ENCODE measurements at places on chromosomes 6 and 20.

DNA sequence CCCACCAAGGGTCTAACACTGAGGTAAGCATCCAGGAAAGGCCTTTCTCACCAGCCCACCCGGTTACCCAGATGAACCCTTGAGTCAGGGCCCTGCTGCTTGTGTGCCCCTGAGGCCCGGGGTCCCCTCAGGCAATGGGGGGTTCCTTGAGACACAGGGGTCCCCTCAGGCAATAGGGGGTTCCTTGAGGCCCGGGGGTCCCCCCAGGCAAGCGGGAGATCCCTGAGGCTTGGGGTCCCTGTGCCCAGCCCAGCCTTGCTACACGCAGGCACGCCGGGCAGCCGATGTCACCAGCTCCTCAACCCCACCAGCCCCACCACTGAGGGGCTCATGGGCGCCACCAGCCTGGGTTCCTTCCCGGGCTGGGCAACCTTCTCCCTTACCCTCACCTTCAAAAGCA lies 247.2 kb downstream of the TTLL2 start:
- DNase-seq, result no peak

GRCh38 chr6:143615785-143616184 lies 62.0 kb upstream of the PHACTR2 start:
- no peak for DNase-seq

- DNase-seq, result no peak
Observed at GRCh38 chr6:160055813-160056212, 65.8 kb upstream of the SLC22A1 start.

DNA sequence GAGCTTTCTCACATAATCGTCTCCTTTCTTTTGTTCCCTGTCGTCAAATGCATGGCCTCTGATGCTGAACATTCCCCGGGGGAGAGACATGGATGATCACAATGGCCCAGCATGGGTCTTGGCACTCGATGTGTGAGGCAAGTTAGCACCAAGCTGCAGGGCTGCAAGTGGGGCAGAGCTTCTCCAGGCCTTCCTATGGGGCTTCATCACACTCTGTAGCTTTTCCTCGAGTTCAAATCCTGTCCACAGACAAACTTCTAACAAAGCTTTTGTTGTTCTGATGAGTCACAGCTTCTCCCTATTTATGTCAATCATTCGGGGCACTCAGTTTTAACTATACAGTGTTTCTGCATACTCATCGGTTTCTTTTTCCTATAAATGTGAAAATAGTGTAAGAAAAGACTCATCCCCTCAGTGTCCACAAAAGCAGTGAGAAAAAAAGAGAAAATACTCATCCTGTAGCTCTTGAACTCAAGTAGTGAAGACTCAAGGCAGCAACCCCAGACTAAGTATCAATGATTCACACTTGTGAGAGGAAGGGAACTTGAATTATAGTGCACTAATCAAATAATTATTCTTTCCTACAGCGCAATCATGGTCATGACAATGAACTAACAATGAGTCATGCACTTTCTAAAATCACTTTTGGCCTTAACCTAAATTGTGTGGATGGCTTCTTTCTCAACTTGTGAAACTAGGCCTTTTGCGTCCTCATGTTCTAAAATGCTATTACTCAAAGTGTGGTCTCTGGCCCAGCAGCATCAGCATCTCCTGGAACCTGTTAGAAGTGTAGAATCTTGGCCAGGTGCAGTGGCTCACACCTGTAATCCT lies 68.4 kb upstream of the NOX3 start:
- DNase-seq, result no peak

GRCh38 chr6:45837541-45838200 lies 178.0 kb downstream of the CLIC5 start:
- DNase-seq, result no peak

All from SK-N-MC (cell line).